Activated CD4-positive, CD25-positive, alpha-beta regulatory T cell treated with anti-CD3 and anti-CD28 coated beads, Interleukin-2, amount 50 U/mL, for 24 hours (primary cell): ENCODE measurements at places on chromosomes 13 and 19.

DNA sequence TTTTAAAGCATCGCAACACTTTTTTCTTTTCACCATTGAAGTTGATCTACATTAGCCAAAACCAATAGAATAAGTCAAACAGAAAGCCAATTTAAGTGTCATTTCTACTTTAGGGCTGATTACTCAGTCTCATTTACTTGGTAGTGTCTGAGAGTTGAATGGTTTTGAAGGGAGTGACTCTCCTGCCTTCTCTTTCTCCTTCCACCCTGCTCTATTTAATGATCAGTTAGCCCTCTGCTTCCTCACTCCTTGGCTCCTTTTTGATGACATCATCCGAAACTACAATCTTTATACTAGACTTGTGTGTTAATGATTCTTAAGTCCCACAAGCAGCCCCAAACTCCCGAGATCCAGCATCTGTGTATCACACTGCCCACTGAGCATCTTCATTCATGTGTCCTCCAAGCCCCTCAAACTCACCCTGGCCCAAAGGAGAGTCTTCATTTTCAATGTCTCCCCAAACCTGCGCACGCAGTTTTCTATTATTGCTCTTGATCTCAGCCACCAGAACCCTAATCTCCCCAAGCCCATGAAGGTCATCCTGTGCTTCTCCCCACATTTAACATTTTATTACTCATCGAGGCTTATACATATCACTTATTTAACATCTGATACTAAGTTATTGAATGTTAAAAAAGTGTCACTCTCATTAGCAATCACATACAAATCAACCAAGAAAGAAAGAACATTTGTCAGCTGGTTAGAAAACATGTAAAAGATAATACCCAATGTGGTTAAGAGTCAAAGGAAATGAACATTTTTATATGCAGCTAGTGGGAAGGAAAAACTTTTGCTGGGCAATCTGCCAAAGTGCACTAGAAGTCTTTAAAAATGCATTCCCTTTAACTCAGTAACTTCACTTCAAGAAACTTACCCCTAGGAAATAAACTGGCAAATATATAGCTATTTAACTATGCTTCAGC lies 32.2 kb upstream of the ARGLU1 start:
- ATAC-seq = peak; percentile 27

- ATAC-seq = no peak
Observed at GRCh38 chr13:99495466-99496183, 5.6 kb upstream of the TM9SF2 start.

GRCh38 chr19:57366776-57367175 lies 3.4 kb downstream of the TRAPPC2B start:
- ATAC-seq = no peak

DNA sequence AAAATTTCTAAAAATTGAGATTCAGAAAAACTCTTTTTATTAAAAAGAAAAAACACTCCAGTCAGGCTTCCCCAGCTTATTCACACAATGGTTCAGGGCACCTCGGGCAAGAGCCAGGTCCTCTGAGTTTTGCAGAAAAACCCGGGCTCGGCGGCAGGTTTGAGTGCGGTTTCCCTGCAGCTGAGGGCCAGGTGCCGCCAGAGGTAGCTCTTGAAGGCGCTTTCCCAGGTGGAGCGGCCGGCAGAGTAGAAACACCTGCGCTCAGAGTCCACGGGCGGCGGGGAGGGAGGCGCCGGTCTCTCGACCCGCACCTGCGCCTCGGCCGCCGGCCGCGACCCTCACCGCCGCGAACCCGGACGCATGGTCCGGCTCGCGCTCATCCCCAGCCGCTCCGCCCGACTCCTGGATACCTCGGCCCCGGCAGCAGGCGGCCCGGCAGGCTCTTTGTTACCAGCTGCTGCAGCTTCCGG lies 444 bp downstream of the PROSER1 start:
- ATAC-seq = no peak

GRCh38 chr13:69487576-69487975 lies 620.0 kb upstream of the ATXN8OS start:
- ATAC-seq = no peak

DNA sequence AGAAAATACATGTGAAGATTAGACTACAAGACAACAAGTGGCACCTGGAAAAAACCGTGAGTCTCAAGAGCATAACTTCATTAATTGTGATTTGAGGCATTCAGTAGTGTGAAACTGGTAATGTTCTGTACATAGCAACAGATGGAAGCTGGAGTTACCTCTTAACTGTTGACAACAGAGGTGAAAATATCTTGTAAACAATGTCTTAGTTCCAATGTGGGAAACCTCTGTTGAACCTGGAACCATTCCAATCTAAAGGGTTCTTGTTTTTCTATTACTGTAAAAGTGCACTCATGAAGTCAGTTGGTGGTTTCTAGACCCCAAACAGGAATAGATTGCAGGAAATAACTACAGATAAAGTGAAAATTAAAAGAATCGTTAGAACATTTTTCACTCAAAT lies 728.4 kb downstream of the SLITRK1 start:
- no peak for ATAC-seq

- peak; percentile 85 for ATAC-seq
Observed at GRCh38 chr13:40116008-40116407, 460.5 kb downstream of the COG6 start.

DNA sequence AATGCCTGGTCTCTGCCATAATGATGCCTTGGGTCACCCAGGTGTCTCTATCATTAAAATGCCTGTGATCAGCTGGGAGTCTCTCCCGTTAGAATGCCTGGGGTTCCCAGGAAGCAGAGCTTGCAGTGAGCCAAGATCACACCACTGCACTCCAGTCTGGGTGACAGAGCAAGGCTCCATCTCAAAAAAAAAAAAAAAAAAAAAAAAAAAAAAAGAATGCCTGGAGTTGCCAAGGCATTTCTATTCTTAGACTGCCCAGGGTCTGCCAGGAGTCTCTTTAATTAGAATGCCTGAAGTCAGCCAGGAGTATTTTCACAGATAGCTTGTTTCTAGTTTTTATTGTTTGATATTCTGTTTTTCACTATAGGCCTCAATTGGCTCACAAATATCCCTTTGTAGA lies 1552.5 kb downstream of the UQCRFS1 start:
- no peak for ATAC-seq

- ATAC-seq = no peak
Observed at GRCh38 chr19:56324436-56324835, 9.8 kb upstream of the ZSCAN5A start.

GRCh38 chr19:802498-803098 lies 5.3 kb downstream of the PTBP1 start:
- ATAC-seq = no peak

DNA sequence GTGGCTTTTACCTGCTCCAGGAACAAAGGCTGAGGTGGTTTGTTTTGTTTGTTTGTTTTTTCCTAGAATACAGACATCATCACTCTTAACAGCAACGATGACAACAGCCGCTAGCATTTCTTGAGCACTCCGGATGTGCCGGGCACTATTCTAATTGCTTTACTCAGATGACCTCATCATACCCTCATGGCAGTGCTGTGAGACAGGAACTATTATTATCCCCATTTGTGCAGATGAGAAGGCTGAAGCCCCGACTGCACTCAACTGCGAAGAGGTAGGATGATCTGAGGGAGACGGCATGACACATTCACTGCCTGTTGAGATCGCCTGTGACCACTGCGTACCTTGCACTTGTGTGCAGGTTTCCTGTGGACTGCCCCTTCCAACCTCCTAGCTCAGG lies 66.5 kb downstream of the CCDC70 start:
- ATAC-seq = no peak

- no peak for ATAC-seq
Observed at GRCh38 chr13:101979825-101980224, 422.0 kb downstream of the FGF14 start.

DNA sequence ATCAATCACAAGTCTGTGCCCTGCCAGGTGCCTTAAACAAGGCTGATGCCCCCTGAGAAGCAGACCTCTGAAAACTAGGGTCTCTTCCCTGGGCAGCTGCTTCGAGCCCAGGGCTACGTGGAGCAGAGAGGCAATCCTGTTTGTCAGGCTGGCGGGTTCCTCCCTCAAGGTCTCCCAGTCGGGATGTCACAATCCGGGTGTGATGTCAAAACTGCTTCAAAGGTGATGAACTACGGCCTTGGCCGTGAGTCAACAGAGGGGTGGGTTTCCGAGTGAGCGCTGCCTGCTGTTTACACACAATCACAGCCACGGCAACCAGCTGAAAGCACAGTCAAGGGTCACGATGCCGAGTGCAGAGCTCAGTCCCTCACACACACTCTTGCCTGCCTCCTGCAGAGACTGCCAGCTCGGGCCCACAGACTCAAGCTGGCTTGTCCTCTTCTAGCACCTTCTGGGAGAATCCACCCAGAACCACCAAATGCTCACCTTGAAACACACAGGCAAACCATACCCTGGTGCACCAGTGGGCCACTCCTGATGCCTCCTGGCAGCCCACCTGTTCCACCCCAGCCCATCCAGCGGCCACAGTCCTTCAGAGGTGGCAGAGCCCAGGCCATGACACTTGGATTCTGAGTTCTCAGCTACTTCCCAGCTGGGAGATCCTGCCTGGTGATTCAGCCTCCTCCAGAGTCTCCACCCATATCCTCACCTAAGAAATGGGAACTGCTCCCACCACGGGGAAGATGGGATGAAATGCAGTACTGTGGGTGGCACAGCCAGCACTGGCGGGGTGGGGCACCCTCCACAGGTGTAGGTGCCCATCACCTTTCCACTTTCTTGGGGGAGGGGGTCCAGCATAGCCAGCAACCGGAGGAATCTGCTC lies 6.8 kb downstream of the ELL start:
- no peak for ATAC-seq

DNA sequence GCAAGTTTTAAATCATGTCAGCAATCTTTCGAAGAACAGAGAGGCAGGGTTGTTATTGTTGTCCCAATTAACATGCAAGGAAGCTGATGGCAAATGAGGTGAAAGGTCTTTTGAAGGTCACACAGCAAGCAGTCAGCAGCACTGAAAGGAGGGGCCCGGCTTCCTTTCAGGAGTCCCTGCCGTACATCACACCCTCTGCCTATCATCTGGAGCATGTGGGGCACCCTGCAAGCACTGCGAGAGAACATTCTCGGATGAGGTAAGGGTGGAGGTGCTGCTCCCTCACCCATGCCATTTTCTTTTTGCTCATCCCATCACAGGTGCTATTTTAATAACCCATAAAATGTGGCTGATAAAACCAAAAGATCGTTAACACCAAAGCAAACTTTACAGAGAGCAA lies 111.2 kb downstream of the ENOX1 start:
- no peak for ATAC-seq

DNA sequence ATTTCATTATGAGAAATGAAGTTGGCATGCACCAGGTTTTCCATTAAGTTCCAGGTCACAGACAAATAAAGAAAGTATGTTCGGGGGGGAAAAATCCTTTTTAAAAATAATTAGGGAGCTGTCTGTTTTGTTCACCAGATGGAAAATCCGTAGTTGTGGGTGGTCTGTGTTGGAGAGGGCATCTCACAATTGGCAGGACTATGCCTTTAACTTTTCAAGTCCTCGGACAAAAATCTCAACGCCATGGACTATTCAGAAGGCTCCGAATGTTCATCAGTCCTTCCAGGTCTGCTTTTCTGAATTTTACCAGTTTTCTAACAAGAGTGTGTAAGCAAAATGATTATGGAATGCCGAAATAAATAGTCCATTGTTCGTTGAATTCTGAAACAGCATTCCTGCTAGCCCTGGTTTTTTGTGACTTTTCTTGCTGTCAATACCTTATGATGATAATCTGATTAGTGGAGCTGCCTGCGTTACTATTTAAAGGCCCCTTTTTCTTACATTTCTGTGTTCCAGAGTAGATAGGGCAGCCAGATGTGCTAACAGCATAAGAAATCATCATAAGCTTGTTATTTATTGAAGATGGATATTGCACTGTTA lies 146.9 kb downstream of the TM9SF2 start:
- ATAC-seq = no peak

DNA sequence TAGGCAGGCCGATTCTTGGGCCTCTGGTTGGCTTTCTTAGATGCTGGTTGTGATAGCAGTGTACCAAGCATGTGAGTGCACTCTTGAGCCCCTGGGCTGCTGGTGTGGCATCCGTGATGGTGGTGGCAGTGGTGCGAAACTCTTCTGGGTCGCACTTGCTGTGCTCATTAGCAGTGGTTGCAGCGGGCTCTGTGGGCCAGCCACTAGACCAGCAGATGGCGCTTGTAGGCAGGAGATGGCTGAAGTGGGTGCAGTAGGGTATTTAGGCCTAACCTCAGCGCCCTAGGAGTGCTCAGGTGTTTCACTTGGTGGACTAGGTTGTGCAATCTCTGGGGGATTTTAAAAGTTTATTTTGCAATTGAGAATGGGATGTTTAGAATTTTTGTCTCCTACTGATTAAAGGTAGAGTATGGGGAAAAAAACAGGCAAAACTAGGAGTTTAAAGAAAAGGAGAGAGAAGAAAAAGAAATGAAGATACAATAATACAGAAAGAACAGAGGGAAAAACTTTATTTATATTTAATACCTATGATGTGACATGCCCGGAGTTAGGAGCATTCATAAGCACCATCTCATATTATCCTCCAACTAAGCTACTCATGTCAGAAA lies 4.3 kb upstream of the ZNF17 start:
- ATAC-seq = peak; percentile 46

- ATAC-seq = no peak
Observed at GRCh38 chr19:36547001-36547732, 19.1 kb upstream of the ZNF260 start.

- no peak for ATAC-seq
Observed at GRCh38 chr19:19388568-19389555, 16.6 kb upstream of the GATAD2A start.

DNA sequence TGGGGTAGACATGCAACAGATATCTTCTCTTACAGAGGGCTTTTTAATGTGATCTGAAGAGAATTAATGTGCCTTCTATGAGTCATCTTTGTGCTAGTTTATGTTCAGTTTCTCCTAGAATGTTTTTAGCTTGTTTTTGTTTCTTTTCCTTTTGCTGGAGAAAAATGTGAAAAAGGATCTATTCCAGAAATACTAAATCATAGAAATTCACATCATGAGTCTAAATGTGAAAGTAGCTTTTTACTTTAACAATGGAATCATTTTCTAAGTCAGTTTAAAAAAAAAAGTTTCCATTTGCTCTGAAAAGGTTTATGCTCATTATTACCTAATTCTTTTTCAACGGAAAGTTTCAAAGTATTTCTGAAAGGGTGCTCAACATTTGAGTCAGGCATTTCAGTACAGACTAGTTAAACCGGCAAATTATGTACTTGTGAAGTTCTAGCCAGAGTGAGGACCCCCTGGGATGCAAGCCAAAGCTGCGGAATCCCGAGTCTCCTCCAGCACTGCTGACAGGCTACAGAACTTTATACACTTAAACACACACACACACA lies 72.9 kb downstream of the SPATA13 start:
- ATAC-seq = peak; percentile 59

- peak; percentile 10 for ATAC-seq
Observed at GRCh38 chr19:13847407-13848339, 29.3 kb upstream of the NANOS3 start.

- ATAC-seq = no peak
Observed at GRCh38 chr13:80884056-80884785, 543.3 kb upstream of the SPRY2 start.

DNA sequence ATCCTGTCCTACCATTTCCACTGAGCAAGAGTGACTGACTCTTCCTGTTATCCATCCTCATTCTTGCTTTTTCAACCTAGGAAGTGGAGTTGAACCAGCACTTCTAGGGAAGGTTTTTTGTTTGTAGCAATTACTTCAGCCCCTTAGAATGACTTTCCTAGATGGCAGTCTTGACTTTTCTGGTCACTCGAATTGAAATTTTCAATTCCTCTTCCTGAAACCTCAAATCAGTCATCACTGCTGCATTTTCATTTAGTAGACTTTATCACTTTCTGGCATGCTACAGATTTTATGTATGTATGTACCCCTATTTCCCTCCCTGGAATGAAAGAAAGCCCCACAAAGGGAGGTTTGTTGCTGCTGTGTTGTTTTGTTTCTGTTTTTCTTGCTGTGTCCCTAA lies 915.9 kb downstream of the PCDH17 start:
- no peak for ATAC-seq

- ATAC-seq = peak; percentile 17
Observed at GRCh38 chr13:33284916-33285315, 639 bp downstream of the STARD13 start.
